Stimulated activated CD4-positive, alpha-beta T cell treated with anti-CD3 and anti-CD28 coated beads, Interleukin-15, amount 100 ng/mL, for 1 hour (primary cell): ENCODE measurements at places on chromosomes 1 and 21.
A peak's percentile ranks its signal among the peaks of the same experiment; 100 is the strongest.

- no peak for DNase-seq
Observed at GRCh38 chr1:205930195-205930577, 13.1 kb downstream of the SLC26A9 start.

GRCh38 chr1:116754198-116754977, at the start of gene CD2:
CD2 (plus strand) TSS chr1:116754430; CDS start chr1:116754493, 63 bp downstream.
- no peak for DNase-seq

GRCh38 chr1:26780344-26780957, 7.3 kb upstream of the PIGV start:
- DNase-seq: no peak

- no peak for DNase-seq
Observed at GRCh38 chr1:183806125-183806524, 1.2 kb downstream of the RGL1 start.

- DNase-seq: no peak
Observed at GRCh38 chr21:27425172-27425571, 458.3 kb upstream of the ADAMTS5 start.

DNA sequence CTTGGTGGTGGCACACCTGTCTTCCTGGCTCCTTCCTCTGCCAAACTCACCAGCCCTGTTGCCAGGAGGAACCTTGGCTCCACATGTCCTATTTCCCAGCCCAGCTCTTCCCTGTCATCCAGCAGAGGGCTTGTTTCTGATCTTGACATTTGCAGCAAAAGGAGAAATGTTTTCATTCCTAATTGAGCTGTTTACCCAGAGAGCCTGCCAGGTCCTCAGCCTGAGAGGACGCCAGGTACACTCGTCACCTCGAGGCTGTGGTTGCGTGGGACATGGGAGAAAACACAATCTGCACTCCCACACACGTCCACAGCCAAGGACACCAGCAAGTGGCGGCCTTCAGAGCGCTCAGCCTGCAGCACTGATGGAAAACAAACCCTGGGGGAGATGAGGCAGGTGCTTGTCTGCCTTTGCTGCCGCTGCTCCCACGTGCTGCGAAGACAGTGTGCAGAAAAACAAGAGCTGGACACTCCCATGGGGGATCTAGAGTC, 132.8 kb upstream of the CD34 start:
- DNase-seq: no peak

DNA sequence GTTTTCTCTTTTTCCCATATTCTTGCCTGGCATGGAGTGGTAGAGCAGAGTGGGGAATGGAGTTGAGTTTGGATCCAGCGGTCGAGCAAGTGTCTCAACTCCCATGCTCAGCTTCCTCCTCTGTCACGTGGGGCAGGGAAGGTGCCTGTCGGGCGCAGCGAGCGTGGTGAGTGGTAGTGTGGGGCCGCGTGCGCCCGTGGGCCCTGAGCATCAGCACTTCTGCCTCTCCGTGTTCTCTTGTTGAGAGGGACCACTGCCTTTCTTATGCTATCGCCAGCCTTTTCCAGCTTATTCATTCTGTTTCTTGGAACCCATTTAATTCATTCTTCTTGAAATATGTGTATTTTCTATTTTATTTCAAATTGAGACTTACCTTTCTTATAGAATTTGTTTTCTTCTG, 65.1 kb downstream of the ADARB1 start:
- no peak for DNase-seq

- no peak for DNase-seq
Observed at GRCh38 chr1:17201201-17202021, 3.5 kb upstream of the PADI1 start.

- DNase-seq: no peak
Observed at GRCh38 chr1:183417772-183418491, at the start of gene NMNAT2. NMNAT2 (minus strand) TSS chr1:183418380; CDS start chr1:183418267, 113 bp downstream.

- DNase-seq: no peak
Observed at GRCh38 chr1:159959451-159959850, 5.4 kb upstream of the SLAMF9 start.

DNA sequence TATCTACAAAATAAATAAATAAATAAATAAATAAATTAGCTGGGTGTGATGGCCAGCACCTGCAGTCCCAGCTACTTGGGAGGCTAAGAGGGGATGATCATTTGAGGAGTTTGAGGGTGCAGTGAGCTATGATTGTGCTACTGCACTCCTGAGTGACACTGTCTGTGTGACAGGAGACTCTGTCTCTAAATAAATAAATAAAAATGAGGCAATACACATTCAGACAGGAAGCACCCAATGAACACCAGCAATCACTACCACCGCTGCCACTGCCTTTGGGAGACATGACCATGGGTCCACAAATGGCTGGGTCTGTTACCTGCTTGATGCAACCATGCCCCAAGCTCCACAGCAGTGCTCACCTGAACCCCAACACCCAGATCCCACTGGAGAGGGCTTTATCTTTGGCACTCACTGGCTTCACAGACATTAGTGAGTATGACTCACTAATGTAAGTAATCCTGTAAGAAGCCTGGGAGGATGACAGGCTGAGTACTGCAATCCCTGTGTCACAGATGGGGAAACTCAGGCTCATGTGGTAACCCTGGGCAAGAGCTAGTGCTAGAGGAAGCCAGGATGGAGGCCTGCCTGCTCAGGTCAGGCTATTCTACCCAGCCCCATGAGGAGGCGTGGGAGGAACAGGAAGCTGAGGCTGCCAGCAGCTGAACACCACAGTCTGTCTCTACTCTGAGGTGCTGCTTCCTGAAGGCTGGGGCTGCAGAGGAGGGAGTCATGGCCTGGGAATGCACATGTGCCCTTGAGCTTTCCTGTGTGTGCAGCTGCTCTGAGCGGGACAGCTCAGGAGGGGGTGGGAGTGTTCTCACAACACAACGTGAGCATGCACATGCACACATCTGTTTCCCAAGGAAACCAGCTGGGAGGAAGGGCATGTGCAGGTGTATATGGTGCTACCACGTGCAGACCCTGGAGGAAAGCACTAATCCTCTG, 43.0 kb downstream of the SLC9A1 start:
- peak; percentile 25 for DNase-seq

DNA sequence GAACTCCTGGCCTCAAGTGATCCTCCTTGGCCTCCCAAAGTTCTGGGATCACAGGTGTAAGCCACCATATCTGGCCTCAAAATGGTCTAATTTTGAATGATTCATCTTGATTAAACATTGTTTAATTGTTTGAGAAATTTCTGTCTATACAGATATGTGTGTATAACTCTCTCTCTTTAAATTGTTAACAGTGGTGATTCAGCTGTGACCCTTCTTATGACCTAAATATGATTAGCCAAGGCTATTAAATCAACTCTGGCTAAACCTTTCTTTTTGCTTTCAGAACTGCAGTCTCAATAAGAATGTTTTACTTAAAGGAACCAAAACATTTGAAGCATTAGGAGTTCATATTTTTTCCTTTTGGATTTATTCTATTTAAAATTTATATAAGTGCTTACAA, 19.2 kb upstream of the B3GALT5 start:
- no peak for DNase-seq

- DNase-seq: no peak
Observed at GRCh38 chr21:14690886-14691285, 144.8 kb upstream of the SAMSN1 start.

- no peak for DNase-seq
Observed at GRCh38 chr1:235108876-235109275, 19.8 kb downstream of the TOMM20 start.

DNA sequence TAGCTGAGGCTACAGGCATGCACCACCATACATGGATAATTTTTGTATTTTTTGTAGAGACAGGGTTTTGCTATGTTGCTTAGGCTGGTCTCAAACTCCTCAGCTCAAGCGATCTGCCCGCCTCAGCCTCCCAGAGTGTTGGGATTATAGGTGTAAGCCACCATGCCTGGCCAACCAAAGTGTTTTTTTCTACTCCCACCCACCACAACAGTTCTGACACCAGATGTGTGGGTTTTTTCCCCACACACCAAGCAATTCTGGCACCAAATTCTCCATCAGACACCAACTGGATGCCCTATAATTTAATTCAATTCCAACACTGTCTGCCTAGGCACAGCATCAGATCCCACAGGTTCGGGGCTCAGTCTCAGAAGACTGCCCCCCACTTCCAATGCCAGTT, 20.6 kb upstream of the KLHDC8A start:
- DNase-seq: no peak

DNA sequence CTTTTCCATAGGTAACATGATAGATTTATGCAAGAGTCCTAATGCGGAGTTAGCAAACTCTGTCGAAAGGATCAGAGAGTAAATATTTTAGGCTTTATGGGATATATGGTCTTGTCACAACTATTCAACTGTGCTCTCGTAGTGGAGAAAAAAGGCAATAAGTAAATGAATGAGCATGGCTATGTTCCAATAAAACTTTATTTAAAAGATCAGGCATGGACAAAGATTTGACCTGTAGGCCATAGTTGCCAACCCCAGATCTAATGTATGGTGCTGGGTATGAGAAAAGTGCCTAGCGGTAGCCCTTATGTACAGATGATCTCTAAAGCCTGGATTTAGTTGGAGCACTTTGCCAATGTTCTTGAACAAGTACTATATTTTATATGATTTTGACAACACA, 498.8 kb upstream of the C1orf87 start:
- no peak for DNase-seq

DNA sequence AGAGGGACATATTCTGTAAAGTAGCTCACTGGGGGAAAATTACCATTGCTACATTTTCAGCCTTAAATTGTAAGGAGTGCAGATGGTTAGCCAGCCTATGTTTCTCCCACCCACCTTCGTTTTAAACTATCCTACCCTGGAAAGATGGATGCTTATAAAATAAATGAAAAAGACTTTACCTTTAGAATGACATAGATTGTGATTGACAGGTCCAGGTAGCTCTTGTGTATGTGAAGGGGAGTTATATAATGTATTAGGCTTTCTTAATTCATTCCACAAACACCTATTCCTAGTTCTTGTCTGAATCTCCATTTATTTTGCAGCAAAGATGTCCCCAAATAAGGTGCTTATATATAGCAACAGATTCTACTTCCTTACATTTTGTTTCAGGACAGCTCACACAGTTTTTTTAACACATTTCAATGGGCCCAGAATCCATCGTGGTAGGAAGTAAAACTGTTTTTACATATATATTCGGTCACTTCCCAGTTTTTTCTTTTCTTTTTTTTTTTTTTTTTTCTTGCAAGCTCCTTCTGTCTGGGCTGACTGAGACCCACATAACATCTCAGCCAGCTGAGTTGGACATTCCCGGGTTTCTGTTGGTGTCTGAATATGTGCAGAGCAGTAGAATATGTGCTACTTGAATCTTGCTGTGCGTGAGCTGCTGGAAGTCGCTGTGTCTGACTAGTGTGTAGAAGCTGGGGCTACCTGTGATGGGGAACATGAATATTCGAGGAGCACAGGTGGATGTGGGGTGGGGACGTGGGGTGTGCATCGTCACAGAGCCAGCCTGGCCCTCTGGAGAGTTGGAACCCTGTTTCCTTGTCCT, 27.8 kb downstream of the UCK2 start:
- DNase-seq: no peak

DNA sequence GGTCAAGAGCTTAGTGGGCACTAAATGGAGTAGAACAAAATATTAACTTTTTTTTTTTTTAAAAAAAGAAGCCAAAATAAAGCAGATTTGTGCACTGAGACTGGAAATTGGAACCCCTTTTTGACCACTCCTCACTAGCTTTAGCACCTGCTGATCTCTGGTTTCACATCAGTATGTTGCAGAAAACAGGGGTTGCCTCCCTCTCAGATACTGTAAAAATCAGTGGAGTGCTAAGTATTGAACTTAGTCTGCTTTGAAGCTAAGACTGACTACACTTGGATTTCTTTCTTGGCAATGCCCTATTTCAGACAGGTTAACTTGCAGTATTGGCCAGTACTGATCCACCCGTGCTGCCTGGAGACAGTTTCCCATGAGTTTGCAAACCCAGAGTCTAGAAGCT, 2.7 kb upstream of the KIAA0040 start:
- no peak for DNase-seq

- DNase-seq: no peak
Observed at GRCh38 chr1:36944883-36945282, 89.4 kb downstream of the GRIK3 start.

- DNase-seq: no peak
Observed at GRCh38 chr1:197062692-197063091, 4.4 kb downstream of the F13B start.

GRCh38 chr1:93723733-93724270, 42.2 kb upstream of the BCAR3 start:
- no peak for DNase-seq

GRCh38 chr1:86339014-86339812, 56.9 kb downstream of the ODF2L start:
- DNase-seq: no peak

DNA sequence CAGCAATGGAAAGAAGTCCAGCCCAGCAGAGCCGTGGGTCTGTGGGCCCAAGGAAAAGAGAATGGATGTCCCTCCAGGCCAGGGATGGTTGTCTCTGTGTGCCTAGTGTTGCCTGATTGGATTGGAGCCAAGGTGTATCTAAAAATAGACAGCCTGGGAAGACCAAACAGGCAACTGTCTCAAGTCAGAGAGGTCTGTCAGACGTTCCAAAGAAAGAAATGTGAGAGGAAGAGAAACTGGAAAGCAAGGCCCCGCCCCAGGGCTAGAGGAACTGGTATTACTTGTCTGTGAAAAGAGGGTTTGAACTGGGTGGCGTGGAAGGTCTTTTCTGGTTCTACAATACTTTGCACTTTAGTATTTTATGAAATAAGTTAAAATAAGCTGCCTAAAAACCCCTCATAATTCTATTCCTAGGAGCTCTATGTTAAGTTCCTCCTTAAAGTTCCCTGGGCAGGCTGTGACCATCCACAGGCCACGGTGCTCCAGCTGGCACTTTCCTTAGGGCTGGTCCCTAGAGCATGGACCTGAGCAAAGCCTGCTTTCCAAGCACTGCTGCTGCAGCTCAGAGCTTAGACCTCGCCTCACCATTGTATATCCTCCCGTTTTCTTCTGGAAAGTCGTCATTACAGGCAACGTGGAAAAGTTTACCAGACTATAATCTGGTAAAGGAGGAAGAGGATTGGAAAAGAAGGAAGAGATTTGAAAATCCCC, 151.6 kb downstream of the DISC1 start:
- DNase-seq: no peak
